ENCODE measurements at places on chromosomes 16 and 17.

DNA sequence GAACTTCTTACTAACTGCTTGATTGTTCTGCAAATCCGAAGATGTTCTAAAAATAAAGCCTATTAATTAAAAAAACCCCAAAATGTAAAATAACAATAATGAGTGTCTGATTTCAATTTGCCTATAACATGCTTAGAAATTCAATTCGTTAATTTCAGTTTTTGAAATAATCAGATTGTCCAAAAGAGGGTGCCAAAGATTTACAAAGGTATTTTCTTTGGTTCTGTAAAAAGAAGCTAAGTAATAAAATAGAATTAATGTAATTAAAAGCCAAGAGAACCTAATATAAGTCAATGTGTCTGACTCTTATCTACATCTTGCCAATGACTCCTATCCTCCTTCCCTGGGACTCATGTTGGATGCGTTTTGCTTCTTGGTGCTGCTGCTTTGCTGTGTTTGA is 75.0 kb upstream of the CPHXL start:
- DNase-seq: no peak

- no peak for DNase-seq
Measured at GRCh38 chr16:17412791-17413190, 58.0 kb downstream of the XYLT1 start.

DNA sequence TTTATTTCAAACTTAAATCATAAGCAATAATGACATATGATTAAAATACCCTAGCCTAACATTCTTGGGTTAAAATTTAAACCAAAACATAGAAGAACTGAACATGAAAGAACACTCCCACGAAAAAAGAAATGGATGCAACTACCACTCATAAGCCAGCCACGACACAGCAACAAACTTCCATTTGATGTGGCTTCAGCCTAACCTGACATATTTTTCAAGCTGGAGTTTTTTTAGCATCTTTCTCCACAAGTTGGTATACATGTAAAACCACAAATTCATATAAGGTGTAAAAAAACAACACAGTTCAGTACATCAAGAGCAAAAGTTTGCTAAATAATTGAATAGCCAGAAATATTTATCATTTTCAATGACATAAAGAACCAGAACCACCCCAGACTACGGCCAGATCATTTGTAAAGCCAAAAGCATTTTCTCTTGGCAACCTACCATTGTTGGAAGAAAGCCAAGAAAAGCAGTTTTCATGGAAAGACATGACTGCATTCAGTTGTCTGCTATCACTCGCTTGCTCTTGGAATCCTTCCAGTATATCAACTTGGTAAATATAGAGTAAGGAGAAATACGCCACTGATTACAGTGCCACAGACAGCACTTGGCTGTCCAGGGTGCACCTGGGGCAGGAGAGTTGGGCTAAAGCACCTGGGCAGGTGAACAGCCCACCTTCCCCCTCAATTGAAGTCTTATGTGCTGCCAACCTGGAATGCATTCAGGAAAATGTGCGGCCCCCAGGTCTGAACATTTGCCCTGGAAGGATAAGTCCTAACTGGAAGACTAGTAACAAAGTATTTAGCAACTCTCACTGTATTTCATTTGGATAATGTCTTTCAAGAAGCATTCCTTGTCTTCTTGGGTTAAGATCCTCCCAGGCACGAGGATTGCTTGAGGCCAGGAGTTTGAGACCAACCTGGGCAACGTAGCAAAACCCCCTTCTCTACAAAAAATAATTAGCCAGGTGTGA is 60.5 kb downstream of the CREBBP start:
- DNase-seq: peak; percentile 40

DNA sequence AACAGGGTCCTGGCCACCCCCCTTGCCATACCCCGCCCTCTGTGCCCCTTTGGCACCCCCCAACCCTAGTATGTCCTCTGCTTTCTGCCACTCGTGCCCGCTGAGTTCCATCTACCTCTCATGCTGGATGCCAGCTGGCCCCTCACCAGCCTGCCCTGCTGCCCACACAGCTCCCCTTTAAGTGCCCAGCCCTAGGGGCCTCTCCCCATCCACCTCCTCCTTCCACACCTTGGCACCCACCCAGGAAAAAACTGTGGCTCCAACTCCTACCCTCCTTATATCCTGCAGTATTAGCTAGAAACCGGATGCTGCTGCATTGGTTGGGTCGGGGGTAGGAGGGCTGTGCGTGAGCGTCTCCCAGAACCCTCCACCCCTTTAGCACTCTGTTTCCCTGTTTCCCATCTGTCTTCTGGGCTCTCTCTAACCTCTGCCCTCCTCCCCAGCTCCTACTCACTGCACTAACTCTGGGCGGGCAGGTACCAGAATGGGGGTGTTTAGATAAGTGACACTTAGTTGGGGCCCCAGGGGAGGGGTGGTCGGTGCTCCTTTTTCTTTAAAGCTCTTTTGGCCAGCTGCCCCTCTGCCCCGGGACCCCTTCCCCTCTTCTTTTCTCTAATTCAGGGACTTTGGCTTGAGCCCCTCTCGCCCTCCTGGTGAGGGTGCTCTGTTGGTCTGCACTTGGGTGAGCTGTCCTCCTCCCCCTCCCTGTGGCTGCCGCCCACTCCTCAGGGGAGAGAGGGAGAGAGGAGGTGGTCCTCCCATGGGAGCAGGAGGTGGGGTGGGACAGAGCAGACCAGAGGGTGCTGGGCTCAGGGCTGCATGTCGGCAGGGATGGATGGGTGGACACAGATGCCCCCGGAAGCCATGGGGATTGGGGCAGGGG is 9.9 kb downstream of the NR1D1 start:
- no peak for DNase-seq

DNA sequence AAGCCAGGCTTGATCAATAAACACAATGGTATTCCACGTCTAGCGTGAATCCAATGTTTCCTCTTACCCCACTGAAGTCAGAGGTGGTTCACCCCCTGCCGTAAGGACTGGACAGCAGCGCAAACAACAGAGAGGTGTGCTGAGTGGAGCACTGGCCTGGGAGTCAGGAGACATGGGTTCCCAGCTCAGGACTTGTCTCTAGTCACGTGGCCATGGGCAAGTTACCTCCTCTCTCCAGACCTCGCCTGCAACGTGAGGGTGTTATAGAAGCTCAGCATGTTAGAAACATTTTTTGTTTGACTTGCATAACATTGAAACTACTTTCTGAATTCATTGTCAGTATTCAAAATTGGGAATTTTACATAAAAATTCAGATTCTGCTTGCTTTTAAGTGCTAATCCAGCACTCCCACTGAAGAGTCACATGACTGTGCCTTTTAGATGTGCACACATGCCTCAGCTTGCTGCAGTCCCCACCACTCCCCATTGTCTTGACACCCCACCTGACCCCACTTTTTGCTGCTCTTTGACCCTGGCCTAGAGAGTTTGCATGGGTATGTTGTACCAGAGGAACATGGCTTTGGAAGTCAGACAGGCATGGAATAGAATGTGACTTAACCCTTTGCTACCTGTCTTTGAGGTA is 8.8 kb upstream of the CPNE2 start:
- no peak for DNase-seq

- no peak for DNase-seq
Measured at GRCh38 chr17:39213852-39214251, 11.9 kb downstream of the STAC2 start.

- no peak for DNase-seq
Measured at GRCh38 chr17:17874478-17874877, 37.7 kb upstream of the SREBF1 start.

DNA sequence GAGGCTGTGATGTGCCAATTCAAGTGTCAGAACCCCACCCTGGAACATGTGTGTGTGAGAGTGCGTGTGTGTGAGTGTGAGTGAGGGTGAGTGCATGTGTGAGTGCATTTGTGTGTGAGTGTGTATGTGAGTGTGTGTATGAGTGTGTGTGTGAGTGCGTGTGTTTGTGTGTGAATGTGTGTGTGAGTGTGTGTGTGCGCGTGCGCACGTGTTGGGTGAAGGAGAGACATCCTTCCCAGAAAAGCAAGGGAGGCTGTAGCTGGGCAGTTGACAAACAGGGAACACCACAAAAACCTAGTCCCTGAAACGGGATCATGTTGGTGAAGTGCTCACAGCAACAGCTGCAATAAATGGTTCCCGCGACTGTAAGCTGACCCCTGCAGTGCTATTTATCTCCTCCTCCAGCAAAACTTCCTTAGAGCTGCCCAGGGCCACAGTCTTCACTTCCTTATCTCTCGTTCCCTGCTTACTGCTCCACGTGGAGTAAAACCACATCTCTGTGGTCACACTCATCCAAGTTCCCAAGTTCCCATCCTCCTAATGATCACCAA is 40.1 kb upstream of the RPL38 start:
- no peak for DNase-seq

Measured in CD4-positive, alpha-beta T cell treated with Interleukin-17A for 1 hour (primary cell).